ENCODE measurements at places on chromosomes 16 and 17. TPM values are rescaled to one million over a fixed set of nuclear protein-coding genes. Genes with fewer than 3 reads are reported as not detected.

Gene CES5A
- total RNA-seq: not detected

Gene TMED6
- total RNA-seq: 4.3 TPM

Gene TLCD1
- 3.3 TPM for total RNA-seq

DNA sequence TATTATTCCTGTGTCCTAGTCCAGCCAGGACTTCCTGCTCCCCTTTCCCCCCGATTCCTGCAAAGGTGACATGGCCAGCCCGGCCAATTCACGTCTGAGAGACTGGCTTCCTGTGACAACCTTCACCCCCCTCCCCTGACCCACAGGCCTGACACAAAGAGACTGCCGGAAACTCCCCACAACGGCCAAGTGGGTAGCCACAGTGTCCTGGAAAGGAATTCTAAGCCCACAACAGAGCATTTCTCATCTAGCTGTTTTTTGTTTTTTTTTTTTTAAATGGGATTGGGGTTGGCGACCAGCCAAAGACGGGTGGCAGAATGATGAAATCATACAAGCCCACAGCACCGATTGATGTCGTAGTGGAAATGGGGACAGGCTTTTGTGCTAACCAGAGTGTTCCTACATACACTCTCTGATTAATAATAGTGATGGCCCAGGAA is 2.8 kb upstream of the XAF1 start:
- no peak for DNase-seq

- peak; percentile 99 for DNase-seq
Observed at GRCh38 chr17:62065611-62066468, 762 bp upstream of the MED13 start.

GRCh38 chr16:80973991-80974390 is 32.7 kb downstream of the CMC2 start:
- no peak for DNase-seq

DNA sequence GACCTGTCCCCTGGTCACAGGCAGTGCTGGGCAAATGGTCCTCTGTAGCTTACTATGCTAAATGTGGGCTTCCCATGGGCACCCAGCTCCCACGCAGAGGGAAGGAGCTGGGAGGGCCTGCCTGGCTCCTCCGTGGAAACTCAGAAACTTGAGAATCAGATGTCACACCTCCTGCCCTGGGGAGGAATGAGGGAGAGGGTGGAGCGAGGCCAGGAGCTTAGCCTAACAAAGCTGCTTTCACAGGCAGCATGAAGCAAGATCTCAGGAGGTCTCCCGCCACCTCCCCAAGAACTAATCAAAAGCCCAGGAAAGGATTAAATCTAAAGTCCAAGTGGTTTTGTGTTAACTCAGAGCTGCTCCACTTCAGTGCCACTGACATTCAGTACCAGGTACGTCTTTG is 33.6 kb upstream of the XYLT2 start:
- no peak for DNase-seq

GRCh38 chr16:11896486-11897176 is 19.1 kb downstream of the GSPT1 start:
- DNase-seq: no peak

DNA sequence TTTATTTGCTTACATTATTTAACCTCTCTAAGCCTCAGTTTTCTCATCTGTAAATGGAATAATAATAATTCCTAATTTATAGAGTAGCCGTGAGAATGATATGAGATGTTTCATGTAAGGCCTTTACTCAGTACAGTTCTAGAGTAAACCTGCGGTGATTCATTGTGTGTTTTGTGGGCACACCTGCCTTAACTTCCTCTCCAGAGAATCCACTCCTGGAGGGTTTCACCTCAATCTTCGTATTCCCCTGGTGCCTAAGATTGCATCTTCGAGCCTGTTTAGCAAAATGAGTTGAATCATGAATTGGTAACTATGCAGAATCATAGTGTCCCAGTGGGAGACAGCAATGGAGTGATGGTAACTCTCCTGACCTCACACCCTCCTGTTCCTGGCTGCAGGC is 52.3 kb downstream of the DNAH2 start:
- no peak for DNase-seq

GRCh38 chr16:4314532-4315185 is 1.2 kb upstream of the GLIS2 start:
- DNase-seq: no peak

- peak; percentile 78 for DNase-seq
Observed at GRCh38 chr17:2837147-2837561, 40.9 kb downstream of the RAP1GAP2 start.
